CD8-positive, alpha-beta T cell (primary cell): ENCODE measurements at places on chromosomes 3 and 15. TPM values are rescaled to one million over a fixed set of nuclear protein-coding genes. Genes with fewer than 3 reads are reported as not detected.

Gene SCAANT1
- total RNA-seq, result not detected

Gene SCN5A
- total RNA-seq, result not detected

Gene CYP11A1
- not detected for total RNA-seq

Gene ARGFX
- total RNA-seq, result not detected

Gene SRGAP3
- total RNA-seq, result 2.2 TPM

Gene SORD
- 1.2 TPM for total RNA-seq

Gene CCK
- total RNA-seq, result not detected

Gene CMTM8
- 0.87 TPM for total RNA-seq

Gene TM4SF4
- not detected for total RNA-seq

Gene TEX55
- not detected for total RNA-seq

Gene LIPH
- not detected for total RNA-seq

DNA sequence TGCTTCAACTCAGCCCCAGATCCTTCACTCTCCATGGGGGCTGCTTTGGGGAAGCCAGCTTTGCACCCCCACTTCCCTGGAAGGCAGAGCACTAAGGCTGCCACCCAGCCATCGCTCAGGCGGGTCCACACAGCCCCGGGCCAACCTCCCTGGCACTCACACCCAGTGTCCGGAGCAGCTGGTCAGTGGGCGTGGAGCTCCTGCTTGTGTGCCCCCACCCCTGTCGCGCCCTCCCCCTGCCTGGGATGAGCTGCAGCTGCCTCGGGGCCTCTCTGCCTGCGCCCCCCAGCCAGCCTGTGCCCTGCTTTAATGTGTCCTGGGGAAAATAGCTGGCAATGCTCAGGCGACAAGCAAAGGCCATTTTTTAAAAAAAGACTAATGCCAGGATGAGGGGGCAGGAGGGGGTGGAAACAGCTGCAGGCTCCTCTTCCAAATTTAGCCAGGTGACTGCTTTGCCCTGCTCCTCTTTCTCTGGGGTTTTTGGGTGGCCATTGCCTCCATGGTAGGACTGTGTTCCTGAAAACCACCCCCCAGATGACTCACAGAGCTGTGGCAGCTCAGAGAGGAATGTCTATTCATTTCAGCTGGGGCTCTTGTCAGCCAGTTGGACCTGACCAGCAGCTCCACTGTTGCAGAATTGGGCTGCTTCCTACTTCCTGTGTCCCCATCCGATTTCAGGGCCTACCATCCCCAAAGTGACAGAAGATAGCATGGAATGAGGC is 65.0 kb downstream of the CEMIP start:
- DNase-seq, result no peak

- no peak for DNase-seq
Observed at GRCh38 chr15:101326462-101327146, 31.6 kb upstream of the SNRPA1 start.

GRCh38 chr15:101088788-101089578 is 162.9 kb downstream of the CHSY1 start:
- peak; percentile 84 for DNase-seq

- no peak for DNase-seq
Observed at GRCh38 chr3:9550999-9551398, 2.6 kb downstream of the LHFPL4 start.

DNA sequence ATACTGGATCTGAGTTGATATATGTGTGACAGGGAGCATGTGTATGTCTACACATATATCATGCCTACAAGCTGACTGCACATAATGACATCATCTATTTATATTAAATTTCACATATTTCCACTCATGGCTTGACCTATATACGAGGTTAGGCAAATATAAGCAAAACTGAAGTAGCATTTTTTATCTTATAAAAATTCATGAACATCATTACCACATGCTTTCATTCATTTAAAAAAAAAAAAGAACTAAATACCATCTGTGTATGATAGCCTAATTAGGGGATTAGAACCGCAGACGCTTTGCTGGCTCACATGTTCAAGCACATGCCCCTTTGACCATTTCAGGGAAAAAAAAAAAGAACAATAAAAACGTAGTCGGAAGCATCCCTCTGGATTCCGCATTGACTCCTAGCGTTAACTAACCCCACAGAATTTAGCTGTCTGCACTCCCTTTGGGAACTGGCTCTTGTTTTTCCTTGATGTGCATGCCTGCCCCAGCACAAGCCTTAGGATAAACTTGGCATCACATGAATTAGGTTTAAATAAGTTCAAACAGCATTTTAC is 888.4 kb downstream of the ROBO1 start:
- no peak for DNase-seq

DNA sequence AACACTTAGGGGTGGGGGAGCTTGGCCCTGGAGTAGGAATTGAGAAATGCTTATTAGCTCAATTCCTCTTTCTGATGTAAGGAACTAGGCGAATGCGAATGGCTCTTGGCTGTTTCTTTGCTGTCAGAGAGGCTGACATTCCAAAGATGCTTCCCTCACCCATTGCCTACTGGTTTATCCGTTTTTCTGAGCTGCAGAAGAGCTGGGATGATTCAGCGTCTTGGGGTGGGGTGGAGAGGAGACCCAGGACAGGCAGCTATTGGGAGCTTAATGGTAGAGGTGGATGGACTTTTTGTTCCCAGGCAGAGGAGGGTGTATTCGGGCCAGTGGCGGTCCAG is 9.8 kb downstream of the PLEKHO2 start:
- no peak for DNase-seq

GRCh38 chr3:24485511-24485910 is 9.1 kb downstream of the THRB start:
- no peak for DNase-seq

GRCh38 chr3:11385326-11385725 is 113.1 kb downstream of the ATG7 start:
- no peak for DNase-seq

DNA sequence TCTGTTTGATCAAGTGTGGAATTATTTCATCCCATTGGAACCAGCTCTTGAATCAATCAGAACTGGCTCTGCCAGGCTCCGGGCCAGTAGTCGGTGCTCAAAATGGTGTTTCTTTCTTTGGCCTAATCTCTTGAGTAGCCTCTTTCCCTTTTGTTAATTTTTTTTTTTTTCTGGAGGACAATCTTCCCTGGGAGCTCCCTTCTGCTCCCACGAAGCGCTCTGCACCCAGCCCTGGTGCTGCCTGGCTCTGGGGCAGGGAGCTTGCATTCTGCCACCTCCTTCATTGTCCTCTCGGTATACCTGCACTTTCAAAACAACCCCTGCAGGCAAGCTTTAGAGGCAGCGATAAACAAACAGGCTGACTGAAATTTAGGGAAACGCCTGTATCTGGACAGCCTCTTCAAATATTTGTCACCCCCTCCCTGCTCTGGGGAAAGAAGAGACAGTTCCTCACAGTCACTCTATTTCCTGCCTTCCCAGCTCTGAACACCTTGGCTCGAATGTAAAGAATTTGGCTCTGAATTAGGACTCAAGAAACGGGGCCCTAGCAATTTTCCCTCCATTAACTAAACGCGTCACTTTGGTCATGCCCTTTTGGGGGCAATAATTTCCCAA is 1.1 kb upstream of the THSD4 start:
- no peak for DNase-seq

DNA sequence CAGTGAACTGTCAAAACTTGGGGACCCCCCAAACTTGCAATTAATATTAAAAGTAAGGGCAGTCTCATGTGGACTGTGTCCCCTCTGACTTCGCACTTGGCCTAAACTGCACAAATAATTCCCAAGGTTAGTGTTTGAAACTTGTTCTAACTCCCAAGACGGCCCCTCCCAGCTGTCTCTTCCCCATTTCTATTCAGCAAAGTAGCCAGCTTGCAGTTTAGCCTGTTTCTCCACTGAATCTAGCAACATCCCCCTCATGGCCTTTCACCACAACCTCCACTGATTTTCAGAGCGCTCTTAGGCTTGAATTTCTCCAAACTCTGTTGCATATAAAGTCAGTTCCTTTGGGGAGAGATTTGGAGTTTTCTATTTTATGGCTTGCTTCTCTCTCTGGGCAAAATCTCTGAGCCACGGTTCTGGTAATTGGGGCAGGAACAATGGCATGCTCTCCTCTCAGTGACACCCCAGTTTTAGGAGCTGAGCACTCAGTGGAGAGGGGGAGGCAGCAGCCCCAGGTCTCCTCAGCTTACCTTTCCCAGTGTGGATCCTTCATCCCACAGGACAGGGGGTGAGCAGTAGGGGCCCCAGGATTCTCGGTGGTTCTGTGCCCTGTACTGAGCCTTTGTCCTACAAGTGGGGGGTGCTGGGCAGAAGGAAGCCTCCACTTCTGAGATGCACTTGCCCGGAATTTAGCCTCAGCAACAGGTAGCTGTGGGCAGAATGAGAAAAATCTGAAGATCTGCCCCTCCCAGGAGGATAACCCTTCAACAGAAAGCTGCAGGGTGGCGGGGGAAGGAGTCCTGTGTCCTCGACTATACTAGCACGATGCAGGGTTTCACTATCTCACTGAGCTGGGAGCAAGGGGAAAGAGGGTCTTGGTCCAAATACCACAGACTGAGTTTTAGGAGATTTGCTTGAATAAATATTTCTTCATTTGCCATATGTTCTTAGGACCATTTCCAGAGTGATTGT is 39.3 kb upstream of the GATA2 start:
- DNase-seq, result no peak

DNA sequence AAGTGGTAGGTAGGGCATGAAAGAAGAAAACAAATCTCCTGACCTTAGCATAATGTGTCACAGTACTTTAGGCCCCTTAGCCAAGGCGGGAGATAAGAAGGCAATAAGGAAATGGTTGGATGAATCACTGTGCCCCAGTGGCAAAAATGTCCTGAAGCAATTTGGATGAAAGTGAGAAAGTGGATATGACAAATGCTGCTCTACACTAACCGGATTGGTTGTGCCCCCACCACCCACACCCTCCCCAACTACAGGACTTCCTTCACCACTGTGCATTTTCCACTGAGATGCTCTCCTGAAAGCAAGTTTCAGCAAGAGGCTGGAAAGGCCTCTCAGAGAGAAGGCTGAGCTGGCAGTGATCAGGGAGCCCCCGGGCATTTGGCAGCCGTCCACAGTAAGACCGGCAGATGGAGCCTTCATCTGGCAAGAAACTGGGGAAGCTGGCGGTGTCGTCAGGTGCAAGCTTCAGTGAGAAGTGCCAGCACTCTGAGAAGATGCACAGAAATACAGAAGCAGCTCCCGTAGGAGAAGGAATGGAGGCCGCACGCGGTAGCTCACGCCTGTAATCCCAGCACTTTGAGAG is 63.8 kb downstream of the ATP1B3 start:
- no peak for DNase-seq

DNA sequence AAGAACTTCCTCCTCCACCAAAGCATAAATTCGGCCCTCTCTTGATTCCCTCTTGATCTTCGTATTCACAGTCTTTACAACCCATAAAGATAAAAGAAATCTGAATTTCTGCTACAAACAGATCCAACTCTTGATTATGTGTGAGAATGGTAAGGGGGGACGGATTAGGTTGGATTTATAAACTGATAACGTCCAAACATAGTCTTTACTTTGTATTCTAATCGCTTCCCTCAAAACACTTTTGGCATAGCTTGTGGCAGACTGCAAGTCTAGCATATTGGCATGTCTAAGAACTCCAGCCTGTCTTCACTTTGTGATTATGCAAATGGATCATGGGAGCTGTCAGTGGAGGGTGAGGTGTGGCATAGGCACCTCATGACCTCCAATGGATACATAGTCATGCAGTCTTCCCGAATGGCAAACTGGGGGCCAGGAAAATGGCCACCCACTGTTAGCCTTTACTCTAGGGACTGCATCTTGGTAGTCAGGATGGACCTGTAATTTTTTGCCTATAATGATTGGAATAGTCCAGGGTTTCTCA is 24.3 kb upstream of the GPR171 start:
- DNase-seq, result no peak

GRCh38 chr3:14631101-14631497 is 20.5 kb upstream of the CCDC174 start:
- DNase-seq, result no peak

DNA sequence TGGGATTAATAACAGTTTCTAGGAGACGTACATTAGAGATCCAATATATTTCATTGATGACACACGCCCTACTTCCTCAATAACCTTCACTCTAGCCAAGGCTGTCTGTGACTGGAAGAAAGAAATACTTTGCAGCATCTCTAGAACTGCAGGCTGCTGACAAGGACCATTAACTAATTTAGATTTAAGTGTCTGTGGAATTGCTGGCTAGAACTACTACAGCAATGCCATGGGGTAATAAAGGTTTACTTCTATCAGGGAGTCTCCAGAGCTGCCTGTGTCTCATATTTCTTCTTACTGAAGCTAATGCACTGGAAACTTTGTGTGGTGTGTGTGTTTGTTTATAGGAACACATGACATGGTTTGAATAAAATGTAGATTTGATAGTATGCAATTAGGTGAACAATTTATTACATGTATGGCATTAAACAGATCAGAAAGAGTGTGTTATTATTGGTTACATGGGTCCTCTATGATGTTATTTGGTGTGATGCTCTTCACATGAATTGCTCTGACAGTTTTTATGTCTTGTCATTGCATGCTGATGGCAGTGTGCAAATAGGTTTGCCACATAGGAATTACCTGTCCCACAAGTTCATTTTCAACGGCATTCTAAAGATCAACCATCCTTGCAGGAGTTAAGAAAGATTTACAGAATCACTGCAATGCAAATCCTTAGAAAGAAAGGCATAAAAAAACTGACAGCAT is 916.2 kb upstream of the CADM2 start:
- DNase-seq, result no peak

- no peak for DNase-seq
Observed at GRCh38 chr15:73981761-73982221, 10.3 kb downstream of the STOML1 start.

- DNase-seq, result no peak
Observed at GRCh38 chr3:133994166-133994890, 35.4 kb downstream of the SLCO2A1 start.

- DNase-seq, result no peak
Observed at GRCh38 chr15:92394309-92395097, 822 bp downstream of the ST8SIA2 start.

DNA sequence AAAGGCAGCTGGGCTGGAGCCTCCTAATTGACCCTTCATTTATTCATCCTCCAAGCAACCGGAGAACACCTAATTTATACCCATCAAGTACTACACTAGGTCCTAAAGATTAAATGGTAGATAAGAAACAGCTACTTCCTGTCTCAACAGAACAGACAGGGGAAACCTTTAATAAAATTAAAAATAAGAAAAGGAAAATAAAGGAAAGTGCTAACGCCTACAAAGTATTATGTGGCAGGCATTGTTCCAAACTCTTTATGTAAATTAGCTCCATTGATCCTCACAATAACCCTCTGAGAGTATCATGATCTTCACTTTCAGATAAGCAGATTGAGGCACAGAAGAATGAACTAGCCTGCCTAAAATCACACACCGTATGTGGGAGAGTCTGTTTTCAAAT is 139.5 kb downstream of the CNTN6 start:
- DNase-seq, result no peak

DNA sequence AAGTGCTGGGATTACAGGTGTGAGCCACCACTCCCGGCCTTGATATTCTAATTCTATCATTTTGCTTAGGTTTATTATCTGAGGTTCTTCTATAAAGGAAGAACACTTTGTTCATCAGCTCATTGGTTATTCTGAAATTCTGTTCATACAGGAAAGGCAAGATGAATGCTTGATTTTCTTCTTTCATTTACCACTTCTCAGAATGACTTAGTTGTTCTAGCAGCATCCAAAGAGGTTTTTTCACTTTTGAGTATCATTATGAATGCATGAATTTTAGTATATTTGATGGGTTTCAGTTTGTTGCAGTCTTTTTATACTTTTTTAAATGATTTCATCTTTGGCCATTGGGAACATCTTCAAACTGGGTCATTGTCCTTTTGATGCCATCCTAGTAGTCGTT is 51.8 kb downstream of the RNF111 start:
- DNase-seq, result no peak

GRCh38 chr15:42085236-42085605 is 9.1 kb downstream of the PLA2G4D start:
- DNase-seq, result no peak
